ENCODE measurements at places on chromosomes 1 and 21.

DNA sequence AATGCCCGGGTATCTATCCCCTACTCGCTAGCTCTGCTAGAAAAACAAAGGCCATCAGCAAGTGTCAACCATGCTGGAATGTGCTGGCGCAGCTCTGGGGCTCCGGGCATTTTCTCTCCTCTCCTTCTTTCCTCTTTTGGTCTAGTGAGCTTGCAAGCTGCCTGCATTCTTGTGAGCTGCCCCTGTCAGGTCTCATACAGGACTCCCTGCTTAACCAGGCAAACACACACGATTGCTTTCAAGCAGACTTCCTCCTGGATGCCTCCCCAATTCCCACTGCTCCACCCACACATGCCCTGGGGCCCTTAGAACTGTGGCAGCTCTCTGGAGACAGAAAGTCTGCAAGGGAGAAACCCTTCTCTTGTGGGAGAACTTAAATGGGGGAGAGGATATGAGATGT lies 35.7 kb upstream of the SUCO start:
- DNase-seq = no peak

- DNase-seq = no peak
Observed at GRCh38 chr1:25477448-25478034, 46.8 kb downstream of the MACO1 start.

DNA sequence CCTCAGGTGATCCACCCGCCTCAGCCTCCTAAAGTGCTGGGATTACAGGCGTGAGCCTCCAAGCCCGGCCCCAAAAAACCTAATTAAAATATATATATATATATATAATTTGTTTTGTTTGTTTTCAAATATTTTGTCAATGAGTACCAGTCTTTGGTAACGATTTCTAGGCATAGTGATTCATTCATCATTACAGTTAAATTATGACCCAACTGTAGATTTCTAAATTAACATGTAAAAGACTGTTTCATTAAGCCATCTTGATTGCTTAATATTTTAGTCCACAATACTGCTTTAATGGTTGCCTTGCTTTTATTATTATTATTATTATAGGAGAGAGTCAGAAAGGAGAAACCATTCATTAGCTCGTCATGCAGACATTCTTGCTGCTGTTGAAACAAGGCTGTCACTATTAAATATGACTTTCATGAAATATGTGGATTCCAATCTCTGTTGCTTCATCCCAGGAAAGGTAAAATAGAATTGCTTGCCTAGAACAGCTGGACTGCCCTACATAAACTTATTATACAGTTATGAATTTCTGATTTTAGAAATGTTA lies 19.9 kb downstream of the FBXO28 start:
- no peak for DNase-seq

- DNase-seq = no peak
Observed at GRCh38 chr1:76299036-76299435, 224.5 kb downstream of the ST6GALNAC3 start.

GRCh38 chr1:51000651-51001050 lies 30.6 kb downstream of the CDKN2C start:
- DNase-seq = no peak
